CD4-positive, alpha-beta T cell treated with Interleukin-4 for 4 hours (primary cell): ENCODE measurements at places on chromosomes 6 and 20.

DNA sequence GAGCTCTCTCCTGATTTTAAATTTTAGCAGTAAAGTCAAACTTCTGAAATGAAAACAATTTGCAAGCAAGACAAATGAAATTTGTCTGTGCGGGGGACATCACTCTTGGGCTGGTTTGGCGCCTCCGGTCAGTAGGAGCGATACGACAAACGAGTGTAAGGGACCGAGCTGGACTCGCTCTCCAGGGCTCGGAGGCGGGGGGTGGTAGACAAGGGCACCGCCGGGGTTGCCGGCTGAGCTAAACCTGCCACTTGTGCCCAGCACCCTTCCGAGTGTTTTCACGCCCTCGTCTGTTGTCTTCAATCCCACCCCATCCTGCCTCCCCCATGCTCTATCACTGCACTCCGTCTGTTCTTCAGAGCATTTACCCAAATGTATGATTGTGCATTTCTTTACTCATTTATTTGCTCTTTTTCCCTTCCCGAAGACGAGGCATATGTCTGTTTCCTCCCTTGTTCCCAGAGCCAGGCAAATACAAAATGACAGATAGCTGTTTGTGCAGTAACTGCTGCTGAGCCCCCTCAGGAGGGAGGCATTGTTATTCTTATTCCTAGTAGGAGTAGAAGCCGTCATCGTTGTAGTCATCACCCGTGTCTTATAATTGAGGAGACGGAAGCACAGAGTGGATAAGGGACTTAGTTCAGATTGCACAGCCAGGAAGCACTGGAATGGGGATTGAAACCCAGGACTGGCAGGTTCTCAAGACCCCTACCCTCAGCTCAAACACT, 62.8 kb upstream of the APCDD1L start:
- no peak for DNase-seq

DNA sequence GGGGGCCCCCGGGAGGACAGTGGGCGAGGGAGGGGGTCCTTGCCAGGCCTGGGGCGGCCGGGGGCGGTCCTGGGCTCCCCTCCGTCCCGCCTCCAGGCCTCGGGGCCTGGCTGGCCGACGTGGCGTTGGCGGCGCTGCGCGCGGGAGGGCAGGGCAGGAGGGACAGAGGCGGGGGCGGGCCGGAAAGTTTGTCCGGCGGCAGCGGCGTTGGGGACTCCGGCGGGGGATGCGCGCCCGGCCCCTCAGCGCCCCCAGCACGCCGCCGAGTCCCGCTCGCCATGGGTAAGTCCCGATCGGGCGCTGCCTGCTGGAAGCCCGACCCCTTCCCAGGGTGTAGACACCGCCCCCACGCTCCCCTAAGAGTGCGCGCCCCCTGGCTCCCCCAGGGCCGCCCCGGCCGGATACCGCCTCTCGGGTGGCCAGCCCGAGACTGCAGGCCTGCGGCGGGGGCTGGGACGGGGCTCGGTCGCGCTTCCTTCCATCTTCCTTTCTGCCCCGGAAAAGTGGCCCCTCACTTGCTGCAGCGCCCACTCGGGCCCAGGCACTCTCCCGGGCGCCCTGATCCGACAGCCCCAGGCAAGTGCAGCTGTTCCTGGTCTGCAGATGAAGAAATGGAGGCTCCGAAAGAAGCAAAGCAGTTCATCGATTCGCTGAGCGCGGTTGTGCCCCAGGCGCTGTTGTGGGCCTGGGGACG, at the start of gene SLC2A10:
SLC2A10 (plus strand) TSS at position 191 of the 694 bp plus-strand sequence; CDS start at position 279, 88 bp downstream.
- DNase-seq, result no peak

- no peak for DNase-seq
Measured at GRCh38 chr20:54928564-54928963, 453.2 kb downstream of the DOK5 start.

DNA sequence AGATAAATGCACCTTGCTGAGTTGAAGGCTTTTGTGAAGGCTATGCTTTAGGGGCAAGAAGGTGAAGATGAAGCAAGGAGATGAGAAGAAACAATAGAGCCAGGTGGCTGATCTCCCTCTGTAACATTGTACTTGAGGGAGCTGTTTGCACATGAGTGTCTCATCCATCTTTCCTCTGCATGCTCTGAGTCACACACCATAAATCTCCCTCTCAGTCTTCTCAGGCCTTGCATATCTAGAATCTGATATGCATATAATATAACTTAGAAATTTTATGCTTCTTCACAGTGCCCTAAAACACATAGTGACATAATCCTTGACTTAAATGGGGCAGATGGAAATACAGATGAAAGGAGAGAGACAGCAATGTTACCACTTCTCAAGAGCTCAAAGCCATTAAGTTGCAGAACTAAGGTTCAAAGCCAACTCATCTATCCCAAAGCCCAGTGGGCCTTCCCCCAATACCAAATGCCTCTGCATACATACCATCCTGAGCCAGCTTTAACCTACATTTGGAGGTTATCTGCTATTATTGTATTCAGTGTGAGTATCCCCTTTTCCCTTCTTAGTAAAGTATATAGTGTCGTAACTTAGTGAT, 62.4 kb upstream of the STXBP5 start:
- no peak for DNase-seq

DNA sequence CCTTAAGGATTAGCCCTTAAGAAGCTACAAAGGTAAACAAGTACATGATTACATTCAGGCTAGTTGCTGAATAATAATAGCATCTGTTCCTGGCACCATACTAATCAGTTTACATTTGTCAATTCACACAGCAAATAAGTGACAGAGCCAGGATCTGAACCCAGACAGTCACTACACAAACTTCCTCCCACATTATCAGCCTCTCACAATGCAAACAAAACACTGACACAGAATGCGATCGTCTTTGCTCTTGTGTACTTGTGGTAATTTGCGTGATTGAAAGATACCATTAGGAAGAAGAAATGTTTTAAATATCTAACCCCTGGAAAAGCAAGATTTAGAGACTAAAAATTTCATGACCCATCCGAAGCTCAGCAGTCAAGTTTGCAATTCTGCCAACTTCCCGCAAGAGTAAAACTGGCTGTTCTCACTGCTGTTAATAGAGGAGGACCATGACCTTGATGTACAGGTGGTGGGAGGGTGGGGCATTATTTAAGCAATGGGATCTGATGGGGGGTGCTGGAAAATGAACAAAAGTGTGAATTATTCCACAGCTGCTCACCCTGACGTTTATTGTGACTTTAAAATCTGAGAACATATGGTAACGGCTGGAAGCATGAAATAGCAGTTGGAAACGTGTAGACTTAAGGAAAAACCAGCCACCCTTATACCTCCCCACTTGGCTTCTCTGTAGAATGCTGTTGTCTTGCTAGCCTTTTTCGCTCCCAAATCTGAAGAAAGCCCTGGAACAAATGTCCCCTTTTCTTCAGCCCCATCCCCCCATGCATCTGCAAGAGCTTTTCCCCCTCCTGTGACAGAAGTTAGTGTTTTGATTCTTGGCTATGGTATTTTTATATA, 95.3 kb upstream of the ARMC2 start:
- DNase-seq, result no peak

- DNase-seq, result no peak
Measured at GRCh38 chr6:41757931-41758640, 10.9 kb upstream of the PGC start.

DNA sequence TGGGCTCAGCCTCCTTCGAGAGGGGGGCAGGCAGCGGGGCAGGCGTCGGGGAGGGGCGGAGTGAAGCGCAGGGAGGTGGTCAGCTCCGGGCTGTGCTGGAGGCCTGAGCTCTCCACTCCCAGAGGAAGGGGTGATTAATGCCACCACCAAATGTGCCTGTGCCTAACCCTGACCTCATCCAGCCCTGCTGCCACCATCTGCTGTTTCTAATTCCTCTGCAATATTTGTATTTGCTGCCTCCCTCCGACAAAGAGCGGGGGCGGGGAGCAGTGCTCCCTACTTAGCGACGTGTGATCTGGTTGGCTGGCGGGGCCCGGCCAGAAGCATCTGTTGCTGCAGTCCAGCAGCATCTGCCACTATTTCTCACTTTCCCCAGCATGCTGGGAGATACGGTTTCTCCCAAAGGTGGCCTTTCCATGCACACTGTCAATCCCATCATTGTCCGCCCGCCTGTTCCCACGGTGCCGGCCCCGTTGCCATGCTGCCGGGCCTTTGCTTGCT, 47.0 kb downstream of the DLL1 start:
- no peak for DNase-seq

- DNase-seq, result no peak
Measured at GRCh38 chr6:152472325-152472724, 164.8 kb downstream of the SYNE1 start.

- no peak for DNase-seq
Measured at GRCh38 chr6:1110164-1110563, 201.7 kb upstream of the FOXQ1 start.

GRCh38 chr6:41591122-41591521, 44.9 kb downstream of the FOXP4 start:
- DNase-seq, result no peak

- peak; percentile 67 for DNase-seq
Measured at GRCh38 chr6:13427801-13428582, 59.4 kb downstream of the GFOD1 start.

GRCh38 chr6:17431581-17431980, 38.2 kb downstream of the CAP2 start:
- no peak for DNase-seq
